Activated T-cell treated with anti-CD3 and anti-CD28 coated beads, Interleukin-2, amount 50 U/mL, for 24 hours (primary cell): ENCODE measurements at places on chromosomes 11 and 22.
A peak's percentile ranks its signal among the peaks of the same experiment; 100 is the strongest.

- H3K4me1 ChIP-seq, result no peaks in the 10 kb centered on the region
- H3K4me3 ChIP-seq, result no peak overlapping the region
- no peaks in the 10 kb centered on the region for H3K27me3 ChIP-seq
- no peak overlapping the region for H3K27ac ChIP-seq
These were observed 520.0 kb upstream of the LUZP2 start for GRCh38 chr11:23976841-23977271.

GRCh38 chr22:46731246-46732040 lies 6.6 kb downstream of the CERK start:
- peak overlapping the region; percentile 87 for H3K27ac ChIP-seq
- peaks cover 63% of the 10 kb centered on the region for H3K36me3 ChIP-seq
- peaks cover 70% of the 10 kb centered on the region for H3K4me1 ChIP-seq
- no peaks in the 10 kb centered on the region for H3K27me3 ChIP-seq

- H3K36me3 ChIP-seq, result peaks cover 93% of the 10 kb centered on the region
- peak overlapping the region; percentile 48 for H3K27ac ChIP-seq
- DNase-seq, result no peak
- no peaks in the 10 kb centered on the region for H3K27me3 ChIP-seq
- H3K4me3 ChIP-seq, result no peak overlapping the region
These were observed 19.6 kb downstream of the THAP12 start for GRCh38 chr11:76361374-76361773.

DNA sequence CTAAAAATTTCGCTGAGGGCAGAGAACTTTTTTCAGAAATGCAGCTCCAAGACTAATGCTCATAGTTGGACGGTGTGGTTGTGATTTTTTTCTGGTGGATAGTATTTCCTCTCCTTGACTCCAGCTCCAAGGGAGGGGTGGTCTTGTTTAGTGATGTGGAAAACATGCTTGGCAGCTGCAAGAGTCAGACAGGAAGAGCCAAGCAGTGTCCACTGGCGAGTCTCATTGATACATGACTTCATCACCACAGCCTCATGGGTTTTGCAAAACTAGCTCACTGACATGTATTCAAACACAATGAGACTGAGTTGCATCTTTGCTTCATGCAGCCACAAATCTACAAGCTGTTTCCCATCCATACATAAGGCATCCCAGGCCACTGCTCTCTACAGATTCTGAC lies 7.3 kb upstream of the KCNJ1 start:
- no peak overlapping the region for H3K27ac ChIP-seq
- H3K4me1 ChIP-seq, result no peaks in the 10 kb centered on the region
- H3K4me3 ChIP-seq, result no peak overlapping the region
- no peak for DNase-seq
- no peaks in the 10 kb centered on the region for H3K36me3 ChIP-seq

- H3K4me1 ChIP-seq, result peaks cover 47% of the 10 kb centered on the region
- H3K27ac ChIP-seq, result peak overlapping the region; percentile 95
- peak overlapping the region; percentile 66 for H3K4me3 ChIP-seq
These were observed 1.2 kb downstream of the MAJIN start for GRCh38 chr11:64970731-64971151.

DNA sequence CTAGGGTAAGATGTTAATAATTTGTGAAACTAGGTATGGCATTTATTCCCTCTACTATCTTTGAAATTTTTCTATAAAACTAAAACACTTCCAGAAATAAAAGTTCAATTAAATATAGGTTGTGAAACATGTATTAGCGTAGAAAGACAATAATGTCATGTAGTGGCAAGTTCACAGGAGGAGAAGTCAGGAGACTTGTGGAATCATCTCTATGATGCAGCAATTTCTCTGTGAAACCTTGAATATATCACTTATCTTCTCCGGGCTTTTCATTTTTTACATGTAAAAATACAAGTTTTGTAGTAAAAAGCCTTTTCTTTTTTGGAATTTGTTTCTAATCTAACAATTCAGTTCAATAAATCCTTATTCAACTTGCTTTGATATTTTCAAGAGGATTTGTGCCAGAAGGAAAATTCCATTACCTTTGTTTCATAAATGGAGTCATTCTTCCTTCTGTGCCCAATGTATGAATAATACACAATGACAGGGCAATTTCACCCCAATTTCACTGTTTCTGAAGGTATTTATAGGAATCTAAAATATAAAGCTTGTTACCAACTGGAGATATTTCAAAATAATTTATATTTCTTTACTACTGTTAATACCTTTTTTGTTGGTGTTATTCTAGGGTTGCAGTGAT lies 758.3 kb downstream of the FAM181B start:
- no peaks in the 10 kb centered on the region for H3K36me3 ChIP-seq
- H3K27ac ChIP-seq, result no peak overlapping the region
- H3K27me3 ChIP-seq, result no peaks in the 10 kb centered on the region
- no peak overlapping the region for H3K4me3 ChIP-seq
- H3K4me1 ChIP-seq, result no peaks in the 10 kb centered on the region
